ENCODE measurements at places on chromosomes 2 and 18.
A peak's percentile ranks its signal among the peaks of the same experiment; 100 is the strongest.

GRCh38 chr2:28393114-28393836 is 617 bp downstream of the FOSL2 start:
- DNase-seq = peak; percentile 56

GRCh38 chr2:164764996-164765395 is 76.6 kb downstream of the COBLL1 start:
- DNase-seq = no peak

GRCh38 chr2:10309286-10309685 is 6.6 kb downstream of the HPCAL1 start:
- no peak for DNase-seq

DNA sequence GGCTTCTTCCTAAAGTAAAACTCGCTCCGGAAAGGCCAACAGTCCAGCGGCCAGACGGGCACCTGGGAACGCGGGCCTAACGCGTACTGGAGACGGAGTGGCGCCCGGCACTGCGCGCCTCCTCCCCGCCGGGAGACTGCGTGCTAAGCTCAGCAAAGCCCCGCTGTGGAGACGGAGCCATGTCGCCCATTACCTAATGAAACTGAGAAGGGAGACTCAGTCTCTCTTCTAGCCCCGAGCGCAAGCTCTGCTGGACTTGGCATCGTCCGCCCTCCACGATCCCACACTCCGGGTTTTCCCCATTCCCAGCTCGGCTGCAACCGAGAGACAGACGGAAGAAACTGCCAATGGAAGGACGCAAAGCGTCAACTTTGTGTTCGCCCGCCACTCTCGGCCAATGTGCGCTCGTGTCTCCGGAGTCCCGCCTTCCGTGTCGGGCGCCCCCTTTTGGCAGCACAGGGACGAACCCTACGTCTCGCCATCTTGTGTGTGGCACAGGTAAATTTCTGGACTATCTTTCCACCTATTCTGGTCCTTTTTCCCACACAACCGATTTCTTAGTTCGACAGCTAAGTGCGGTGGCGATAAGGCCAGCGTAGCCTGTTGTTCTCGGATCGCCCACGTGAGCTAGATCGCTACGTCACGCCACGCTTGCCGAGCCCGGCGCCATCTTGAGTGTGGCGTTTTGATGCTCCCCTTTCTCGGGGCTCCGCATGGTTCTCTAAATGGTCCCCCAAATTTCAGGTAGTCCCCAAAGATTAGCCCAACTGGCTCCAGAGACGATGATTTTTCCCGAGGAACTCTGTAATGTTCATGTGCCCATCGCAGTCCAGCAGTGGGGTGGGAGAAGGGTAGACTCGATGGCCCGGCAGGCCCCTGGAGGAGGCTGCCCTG is 1.3 kb upstream of the PTMA start:
- peak; percentile 98 for DNase-seq

- DNase-seq = no peak
Observed at GRCh38 chr18:44941516-44941915, 260.8 kb downstream of the SETBP1 start.

- DNase-seq = no peak
Observed at GRCh38 chr18:50051288-50051687, 143.7 kb downstream of the MYO5B start.

- DNase-seq = peak; percentile 81
Observed at GRCh38 chr18:48834413-48835031, 116.2 kb downstream of the SMAD7 start.

- no peak for DNase-seq
Observed at GRCh38 chr2:101748000-101748399, 50.5 kb downstream of the MAP4K4 start.

GRCh38 chr2:9753665-9754531 is 89.4 kb upstream of the TAF1B start:
- DNase-seq = peak; percentile 53

DNA sequence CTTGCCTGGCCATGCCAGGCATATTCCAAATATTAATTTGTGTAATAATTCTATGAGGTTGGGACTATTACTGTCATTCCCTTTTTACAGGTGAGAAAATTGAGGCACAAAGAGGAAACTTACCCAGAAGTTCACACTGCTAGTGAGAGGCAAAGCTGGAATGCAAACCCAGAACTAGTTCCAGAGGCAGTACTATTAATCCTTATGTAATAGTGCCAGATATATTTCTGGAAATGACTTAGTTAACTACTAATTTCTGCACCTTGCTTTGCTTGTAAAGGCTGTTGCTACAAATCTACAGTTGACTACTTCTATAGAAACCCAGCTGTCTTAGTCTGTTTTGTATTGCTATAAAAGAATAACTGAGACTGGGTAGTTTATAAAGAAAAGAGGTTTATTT is 5.3 kb upstream of the CFLAR start:
- no peak for DNase-seq

GRCh38 chr2:230203110-230203676 is 16.6 kb downstream of the SP110 start:
- DNase-seq = peak; percentile 32

GRCh38 chr18:60732143-60732542 is 359.6 kb upstream of the MC4R start:
- no peak for DNase-seq

DNA sequence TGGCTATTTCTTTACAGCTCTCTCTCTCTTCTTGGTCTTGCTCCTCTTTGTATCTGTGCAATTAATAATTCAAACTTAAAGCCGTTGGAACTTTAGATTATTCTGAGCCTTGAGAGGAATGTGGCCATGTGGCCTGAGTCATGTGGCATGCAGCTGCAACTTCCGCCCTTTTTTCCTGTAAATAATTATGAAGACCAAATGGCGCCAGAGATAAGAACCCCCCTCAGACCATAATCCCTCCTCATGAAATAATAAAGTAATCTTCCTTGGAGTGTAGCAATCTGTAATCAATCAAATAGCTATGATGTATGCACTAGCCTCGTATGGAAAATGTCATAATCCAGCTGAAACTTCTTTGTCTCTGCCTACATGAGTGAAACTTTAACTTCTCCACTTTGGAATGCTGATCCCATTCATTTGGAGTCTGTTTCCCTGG is 13.5 kb upstream of the TWSG1 start:
- no peak for DNase-seq

DNA sequence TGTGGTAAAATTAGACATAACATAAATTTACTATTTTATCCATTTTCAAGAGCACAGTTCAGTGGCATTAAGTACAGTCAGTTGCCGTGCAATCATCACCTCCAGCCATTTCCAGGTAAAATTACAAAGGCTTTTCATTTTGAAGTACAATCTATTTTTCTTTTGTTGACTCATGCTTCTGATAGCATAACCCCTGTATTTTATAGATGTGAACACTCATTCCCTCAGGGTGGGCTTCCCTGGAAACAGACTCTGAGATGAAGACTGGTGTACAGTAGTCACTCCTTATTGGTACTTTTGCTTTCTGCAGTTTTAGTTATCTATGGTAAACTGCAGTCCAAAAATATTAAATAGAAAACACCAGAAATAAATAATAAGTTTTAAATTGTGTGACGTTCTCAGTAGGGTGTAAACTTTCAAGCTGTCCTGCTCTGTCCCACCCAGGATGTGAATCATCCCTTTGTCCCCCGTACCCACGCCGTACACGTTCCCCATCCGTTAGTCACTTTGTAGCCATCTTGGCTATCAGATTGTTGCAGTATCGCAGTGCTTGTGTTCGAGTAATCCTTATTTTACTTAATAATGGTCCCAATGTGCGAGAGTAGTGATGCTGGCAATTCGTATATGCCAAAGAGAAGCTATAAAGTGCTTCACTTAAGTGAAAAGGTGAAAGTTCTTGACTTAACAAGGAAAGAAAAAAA is 41.1 kb upstream of the NAB1 start:
- DNase-seq = no peak

GRCh38 chr2:9765611-9766531 is 77.4 kb upstream of the TAF1B start:
- DNase-seq = no peak

DNA sequence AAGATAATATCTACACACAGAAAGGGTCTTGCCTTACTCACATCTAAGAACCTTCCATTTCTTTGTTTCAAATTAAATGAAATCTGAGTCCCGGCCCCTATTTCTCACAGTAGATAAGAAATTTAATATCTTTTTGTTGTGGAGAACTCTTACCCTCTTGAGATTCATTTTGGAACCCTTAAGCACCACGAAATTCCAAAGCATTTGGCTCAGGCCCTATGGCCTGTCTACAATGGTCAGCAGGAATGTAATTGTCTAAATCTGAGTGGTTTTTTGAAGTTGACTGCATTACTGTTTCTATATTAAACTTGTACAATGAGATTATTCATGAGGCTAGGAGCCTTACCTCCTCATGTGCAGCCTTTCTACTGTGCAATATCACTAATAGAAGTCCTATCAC is 723.3 kb downstream of the TSN start:
- no peak for DNase-seq

GRCh38 chr2:110116033-110116710 is 550 bp upstream of the MALL start:
- no peak for DNase-seq

GRCh38 chr2:176160986-176161824 is 4.1 kb downstream of the HOXD3 start:
- no peak for DNase-seq

DNA sequence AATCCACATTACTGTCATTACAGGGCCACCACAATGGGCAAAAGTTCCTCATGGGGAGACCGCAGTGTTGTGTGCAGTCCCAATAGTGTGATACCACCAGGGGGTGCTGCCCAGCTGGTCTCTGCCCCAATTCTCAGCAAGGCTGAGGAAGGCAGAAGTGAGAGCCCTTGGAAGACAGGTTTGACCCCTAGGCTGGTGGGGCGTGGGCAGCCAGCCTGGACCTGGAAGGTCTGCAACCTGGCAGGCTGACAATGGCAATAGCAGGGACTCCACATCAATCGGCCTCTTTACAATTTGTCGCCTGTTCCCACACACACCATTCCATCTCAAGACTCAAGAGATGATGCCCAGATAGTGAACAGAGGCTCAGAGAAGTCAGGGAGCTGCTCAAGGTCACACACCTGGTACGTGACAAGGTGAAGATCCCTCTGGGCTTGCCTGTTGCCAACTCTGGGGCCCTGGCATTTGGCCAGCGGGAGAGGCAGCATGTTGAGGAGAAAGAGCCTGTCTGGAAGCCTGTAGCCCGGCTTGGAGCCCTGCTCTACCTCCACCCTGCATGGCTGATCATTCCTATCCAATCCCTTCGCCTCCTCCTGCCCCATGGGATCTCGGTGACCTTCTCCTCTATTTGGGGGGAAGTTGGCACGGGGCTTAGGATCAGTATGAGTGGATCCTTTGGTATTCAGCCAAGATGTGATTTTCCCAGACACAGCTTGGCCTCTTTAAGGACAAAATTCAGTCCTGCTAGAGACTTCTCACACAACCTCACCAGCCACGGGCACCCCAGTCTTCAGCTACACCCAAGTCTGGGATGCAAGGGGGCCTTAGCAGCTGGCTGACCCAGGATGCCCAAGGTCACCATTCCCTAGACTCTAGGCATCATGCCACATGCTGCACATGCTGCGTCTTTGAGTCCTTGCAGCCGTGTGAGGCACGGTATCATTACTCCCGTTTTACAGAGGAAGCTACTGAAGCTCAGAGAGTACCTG is 2.9 kb upstream of the ATOH8 start:
- peak; percentile 58 for DNase-seq

- DNase-seq = no peak
Observed at GRCh38 chr2:85778646-85779379, 25.0 kb downstream of the ATOH8 start.

DNA sequence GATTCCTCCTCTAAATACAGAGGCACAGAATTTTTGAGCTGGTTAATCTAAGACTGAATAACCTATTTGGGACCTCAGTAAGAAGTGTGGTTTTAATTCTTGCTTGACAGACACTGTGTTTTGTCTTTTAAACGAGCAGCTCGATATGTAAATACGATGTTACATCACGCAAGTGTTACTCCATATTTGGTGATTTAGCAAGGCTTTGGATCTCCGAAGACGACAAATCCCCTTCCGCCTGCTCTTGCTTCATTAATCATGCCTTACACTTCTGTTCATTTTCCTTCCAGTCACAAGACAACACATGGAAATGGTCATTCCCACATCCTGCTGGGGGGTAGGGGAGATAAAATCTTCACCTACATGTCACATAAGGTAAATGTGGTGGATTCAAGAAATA is 9.4 kb downstream of the BCL11A start:
- DNase-seq = no peak

- peak; percentile 39 for DNase-seq
Observed at GRCh38 chr2:12855508-12855907, 138.8 kb downstream of the TRIB2 start.

- no peak for DNase-seq
Observed at GRCh38 chr18:10081492-10081891, 167.7 kb downstream of the VAPA start.

GRCh38 chr2:57936216-57936615 is 110.4 kb upstream of the VRK2 start:
- DNase-seq = no peak

DNA sequence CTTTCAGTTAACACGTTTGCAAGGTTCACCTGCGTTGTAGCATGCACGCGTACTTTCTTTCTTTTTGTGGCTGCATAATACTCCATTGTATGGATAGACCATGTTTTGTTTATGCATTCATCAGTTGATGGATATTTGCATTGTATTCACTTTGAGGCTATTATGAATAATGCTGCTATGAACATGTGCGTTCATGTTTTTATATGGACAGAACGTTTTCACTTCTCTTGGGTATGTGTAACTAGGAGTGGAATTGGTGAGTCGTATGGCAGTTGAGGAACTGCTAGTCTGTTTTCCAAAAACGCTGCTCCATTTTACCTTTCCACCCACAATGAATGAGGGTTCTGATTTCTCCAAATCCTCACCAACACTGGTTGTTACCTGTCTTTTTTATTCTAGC is 244.3 kb downstream of the GLI2 start:
- DNase-seq = no peak

DNA sequence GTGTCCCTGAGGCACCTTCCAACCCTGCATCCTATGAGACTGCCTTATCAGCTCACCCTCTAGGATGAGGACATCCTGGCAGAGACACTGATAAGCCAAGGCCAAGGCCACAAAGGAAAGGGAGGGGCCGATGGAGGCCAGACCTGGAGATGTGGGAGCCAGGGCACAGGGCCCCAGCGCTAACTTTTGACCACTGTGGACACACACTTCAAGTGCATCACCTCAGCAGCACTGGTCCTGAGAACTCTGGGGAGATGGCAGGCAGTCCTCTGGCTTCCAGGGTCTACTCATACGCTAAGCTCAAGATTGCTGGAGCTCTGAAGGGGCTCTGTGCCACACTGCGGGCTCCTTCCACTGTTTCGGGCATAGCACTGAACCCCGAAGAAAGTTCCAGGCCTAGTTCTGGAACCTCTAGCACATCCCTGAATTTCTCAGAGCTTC is 100.2 kb upstream of the ID2 start:
- no peak for DNase-seq

GRCh38 chr2:5539282-5540165 is 152.7 kb upstream of the SOX11 start:
- DNase-seq = no peak

DNA sequence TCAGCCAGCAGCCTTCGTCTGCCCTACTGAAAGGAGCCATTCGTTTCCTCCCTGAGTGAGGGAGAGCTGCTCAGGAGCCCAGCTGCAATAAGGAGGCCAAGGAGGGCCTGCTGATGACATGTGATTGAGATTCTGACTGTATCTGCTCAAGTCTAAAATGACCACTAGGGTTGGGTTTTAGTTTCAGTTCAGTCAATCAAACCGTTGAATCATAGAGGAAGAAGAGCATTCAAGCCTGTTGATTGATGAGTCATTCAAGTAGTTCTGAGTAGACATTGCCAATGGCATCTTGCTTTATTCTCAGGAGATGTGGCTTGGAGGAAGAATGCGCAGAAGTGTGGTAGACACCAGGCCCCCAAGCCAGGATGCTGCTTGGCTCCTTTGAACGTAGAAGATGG is 19.9 kb upstream of the BCL2L11 start:
- peak; percentile 14 for DNase-seq
